Caki2 (cell line): ENCODE measurements at places on chromosomes 12 and 14.
A peak's percentile ranks its signal among the peaks of the same experiment; 100 is the strongest.

DNA sequence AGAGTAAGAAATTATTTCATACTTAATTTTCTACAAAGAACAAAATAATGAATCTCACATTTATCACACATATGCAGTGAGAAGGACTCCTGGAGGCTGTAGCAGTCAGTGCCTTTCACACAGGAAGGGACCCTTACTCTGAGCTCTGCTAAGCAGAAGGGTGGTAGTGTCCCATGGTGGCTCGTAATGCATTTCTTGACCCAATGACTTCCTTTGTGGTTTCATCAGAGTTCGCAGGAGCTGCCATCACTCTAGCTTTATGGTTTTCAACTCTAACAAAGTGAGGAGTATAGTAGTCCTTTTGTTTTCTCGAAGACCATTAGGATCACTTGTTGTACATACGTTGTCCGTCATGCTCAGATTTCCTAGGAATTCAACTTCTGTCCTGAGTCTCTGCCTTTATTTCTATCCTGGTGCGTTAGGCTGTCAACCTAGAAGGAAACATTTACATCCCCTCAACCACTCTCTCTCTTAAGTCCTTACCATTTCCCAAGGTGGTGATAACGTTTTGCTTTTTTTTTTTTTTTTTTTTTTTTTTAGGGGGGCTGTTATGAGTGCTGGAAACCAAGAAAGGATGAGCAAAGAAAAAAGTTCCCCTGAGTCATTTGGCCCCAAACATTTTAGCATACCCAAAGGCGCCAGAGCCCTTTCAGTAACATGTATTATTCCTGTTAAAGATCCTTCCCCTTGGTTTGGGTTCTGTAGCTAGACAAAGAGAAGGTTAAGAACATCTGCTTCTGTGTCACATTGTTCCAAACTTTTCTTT lies 37.2 kb downstream of the GABARAPL1 start:
- DNase-seq = no peak

- DNase-seq = no peak
Observed at GRCh38 chr14:99247772-99248171, 24.2 kb downstream of the BCL11B start.

GRCh38 chr12:97075934-97076630 lies 169.0 kb downstream of the NEDD1 start:
- DNase-seq = no peak

GRCh38 chr12:29164477-29165393 lies 15.7 kb downstream of the FAR2 start:
- DNase-seq = peak; percentile 12

GRCh38 chr12:132375747-132376463 lies 46.5 kb upstream of the GALNT9 start:
- DNase-seq = no peak

- DNase-seq = no peak
Observed at GRCh38 chr14:87097015-87097414, 896.0 kb downstream of the GALC start.

DNA sequence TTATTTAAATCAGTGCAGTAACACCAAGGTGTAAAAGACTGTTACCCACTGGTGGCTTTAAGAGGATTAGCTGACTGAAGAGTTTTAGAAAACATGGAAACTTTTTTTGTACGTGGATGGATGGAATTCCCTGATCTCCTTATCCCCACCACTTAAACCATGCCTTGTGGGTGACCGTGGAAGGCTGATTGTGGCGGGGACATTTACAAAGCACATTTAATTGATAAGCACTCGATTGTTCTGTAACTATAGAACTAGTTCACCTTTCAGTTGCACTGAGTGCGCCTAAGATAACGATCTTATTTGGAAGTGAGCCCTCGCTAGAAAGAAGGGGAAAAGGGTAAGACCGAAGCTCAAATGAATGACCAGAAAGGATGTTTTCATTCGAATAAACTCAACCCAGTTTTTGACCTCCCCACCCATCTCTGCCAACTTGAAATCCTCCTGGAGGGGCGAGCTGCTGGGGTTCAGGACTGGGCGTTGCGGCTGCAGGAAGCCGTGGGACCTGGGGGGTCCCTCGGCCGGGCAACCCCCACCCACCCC lies 688 bp upstream of the RASSF3 start:
- DNase-seq = peak; percentile 69

GRCh38 chr12:49232940-49233841 lies 31.7 kb upstream of the TUBA1C start:
- no peak for DNase-seq

- no peak for DNase-seq
Observed at GRCh38 chr14:95190857-95191256, 33.5 kb upstream of the DICER1 start.

DNA sequence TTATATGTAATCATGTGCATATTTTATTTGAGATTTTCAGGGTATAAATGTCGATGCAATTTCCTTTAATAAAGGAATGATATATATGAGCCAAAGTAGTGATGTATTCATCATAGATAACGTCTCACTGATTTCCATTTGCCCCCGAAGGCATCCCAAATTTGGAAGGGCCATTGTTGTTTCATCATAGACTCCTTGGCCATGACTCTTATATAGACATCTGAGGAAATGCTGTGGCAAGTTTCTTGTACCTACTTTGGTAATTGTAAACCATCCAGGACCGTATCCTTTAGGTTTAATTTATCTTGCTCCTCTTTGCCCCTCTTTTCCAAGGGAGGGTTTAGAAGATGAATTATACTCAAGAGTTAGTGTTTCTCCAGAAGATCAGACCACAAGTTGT lies 84.7 kb downstream of the SAMD4A start:
- DNase-seq = no peak

GRCh38 chr14:45112896-45113781 lies 21.1 kb downstream of the FKBP3 start:
- no peak for DNase-seq

DNA sequence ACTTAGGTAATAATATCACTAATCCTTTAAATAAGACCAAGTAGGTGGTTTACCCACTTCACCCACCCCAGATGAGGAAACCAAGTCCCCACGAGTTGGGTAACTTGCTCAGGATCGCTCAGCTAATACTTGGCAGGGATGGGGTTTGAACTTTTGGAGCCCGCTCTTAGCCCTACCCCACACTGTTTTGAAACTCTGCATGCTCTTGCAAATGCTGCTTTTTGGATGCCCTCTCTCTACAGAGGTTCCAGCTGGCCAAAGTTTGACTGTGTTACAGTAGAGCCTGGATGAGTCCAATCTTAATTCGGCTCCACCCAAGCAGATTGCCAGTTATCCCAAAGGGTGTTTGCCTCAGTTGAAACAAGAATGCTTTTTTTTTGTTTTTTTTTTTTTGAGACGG lies 6.8 kb downstream of the PLEKHG3 start:
- DNase-seq = no peak

DNA sequence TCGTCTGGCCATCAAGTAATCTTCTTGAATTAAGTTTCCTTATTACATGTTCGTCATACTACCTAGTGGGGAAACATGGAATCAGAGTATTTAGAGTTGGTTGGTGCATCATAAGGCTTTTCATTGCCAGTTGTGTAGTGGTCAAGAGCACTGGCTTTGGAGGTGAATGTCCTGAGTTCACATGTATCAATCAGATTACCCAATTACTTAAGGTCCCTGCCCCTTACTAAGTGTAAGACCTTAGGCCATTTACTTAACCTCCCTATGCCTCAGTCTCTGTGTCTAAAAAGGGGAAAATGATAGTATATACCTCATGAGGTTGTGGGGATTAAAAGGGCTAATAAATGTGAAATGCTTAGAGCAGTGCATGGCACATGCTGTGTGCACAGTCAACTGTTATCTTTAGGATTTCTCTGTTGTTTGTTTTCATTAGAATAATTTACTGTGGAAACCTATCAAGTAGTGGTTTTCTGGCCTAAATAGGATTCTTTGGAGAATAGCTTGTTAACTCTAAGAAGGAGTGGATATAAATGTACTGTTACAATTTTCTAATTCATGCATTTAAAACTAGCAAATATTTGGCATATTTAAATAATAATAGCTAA lies 27.0 kb downstream of the MSRB3 start:
- no peak for DNase-seq

GRCh38 chr14:45686771-45687170 lies 433.8 kb upstream of the MIS18BP1 start:
- no peak for DNase-seq

DNA sequence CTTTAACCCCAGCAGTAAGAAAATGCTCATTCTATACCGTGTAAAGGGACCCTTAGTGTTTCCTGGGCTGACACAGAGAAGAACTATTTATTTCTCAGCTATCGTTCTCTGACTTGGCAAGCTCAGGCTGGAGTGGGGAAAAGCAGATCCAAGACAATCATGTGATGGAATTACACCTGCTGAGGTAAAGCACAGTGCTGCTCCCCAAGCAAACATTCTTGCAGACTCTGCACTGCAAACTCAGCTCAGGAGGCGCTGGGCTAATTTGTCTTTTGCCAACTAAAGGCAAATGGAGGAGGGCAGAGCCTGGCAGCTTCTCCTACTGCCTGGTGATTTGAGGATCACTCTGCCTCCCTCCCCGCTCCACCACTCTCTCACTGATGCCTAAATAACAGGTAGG lies 57.8 kb upstream of the FUT8 start:
- no peak for DNase-seq

DNA sequence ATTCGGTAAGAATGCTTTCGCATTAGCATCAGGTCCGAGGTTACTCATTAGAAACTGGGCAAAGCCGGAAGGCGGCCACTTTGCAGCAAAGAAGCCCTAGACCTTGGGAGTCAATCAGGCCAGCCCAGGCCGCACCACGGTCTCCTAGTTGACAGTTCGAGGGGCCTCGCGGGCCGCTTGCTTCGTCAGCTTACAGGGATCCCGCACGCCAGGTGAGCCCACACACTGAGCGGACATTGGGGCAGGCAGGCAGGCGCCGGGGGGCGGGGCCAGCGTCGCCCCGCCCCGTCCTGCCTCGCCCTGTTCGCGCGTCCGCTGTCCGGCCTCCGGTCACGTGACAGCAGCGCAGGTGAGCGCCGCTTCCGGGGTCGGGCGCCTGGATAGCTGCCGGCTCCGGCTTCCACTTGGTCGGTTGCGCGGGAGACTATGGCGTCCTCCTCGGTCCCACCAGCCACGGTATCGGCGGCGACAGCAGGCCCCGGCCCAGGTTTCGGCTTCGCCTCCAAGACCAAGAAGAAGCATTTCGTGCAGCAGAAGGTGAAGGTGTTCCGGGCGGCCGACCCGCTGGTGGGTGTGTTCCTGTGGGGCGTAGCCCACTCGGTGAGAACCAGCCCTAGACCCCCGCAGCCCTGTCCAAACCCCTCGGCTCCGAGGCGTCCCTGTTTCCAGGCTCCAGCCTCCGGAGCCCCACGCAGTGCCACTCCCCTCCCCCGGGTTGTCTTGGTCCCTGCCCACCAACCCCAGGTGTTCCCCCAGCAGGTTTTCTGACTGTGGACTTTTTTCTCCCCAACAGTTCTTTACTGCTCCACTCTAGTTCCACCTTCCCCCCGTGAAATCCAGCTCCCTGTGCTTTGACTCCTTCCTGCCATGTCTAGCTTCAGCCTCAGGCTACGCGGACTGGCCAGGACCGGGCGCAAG lies at the start of gene PIP4K2C:
TSS of gene PIP4K2C (plus strand) at position 329 of the 918 bp plus-strand sequence. CDS start at position 427, 98 bp downstream.
- peak; percentile 90 for DNase-seq

- no peak for DNase-seq
Observed at GRCh38 chr14:26088275-26088674, 509.6 kb downstream of the NOVA1 start.

DNA sequence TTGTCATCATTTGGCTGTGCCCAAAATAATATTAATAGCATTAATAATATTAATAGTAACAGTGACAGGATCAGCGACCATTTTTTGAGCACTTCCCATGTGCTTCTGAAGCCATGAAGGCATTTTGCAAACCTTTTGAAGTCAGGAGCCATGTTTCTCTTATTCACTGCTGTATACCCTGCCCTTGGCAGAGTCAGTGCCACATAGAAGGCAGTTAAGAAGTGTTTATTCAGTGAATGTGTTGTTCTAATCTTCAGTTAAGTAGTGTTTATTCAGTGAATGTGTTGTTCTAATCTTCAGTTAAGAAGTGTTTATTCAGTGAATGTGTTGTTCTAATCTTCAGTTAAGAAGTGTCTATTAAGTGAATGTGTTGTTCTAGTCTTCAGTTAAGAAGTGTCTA lies 319.7 kb upstream of the NAV3 start:
- no peak for DNase-seq

GRCh38 chr14:68959035-68959434 lies 20.1 kb downstream of the ACTN1 start:
- no peak for DNase-seq

DNA sequence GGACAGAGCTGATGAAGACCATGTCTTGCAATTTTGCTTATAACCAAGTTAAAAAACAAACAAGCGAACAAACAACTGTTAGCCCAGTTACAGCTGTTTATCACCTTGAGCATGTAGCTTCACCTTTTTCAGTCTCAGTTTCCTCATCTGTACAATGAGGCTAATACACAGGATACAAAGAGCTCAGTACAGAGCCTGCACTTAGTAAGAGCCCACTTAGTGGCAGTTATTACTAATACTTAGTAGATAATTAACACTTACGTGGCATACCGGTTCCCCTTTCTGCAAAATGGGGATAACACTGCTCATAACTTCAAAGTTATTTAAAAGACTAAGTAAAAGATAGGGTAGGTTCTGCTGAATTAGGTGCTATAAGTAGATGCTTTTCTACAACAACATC lies 228.0 kb downstream of the MON2 start:
- no peak for DNase-seq

- DNase-seq = no peak
Observed at GRCh38 chr12:84069699-84070098, 842.9 kb downstream of the SLC6A15 start.

DNA sequence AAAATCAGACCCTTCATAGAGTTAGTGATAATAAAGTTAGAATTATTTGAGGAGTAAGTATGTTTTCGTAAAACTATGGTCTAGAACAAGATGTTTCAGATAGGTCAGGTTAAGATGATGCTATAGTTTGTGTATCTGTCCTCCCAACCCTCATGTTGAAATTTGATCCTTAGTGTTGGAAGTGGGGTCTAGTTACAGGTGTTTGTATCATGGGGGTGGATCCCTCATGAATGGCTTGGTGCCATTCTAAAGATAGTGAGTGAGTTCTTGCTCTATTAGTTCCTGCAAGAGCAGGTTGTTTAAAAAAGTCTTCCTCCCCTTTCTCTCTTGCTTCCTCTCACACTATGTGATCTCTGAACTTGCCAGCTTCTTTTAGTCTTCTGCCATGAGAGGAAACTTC lies 707.3 kb upstream of the FOXG1 start:
- DNase-seq = no peak

DNA sequence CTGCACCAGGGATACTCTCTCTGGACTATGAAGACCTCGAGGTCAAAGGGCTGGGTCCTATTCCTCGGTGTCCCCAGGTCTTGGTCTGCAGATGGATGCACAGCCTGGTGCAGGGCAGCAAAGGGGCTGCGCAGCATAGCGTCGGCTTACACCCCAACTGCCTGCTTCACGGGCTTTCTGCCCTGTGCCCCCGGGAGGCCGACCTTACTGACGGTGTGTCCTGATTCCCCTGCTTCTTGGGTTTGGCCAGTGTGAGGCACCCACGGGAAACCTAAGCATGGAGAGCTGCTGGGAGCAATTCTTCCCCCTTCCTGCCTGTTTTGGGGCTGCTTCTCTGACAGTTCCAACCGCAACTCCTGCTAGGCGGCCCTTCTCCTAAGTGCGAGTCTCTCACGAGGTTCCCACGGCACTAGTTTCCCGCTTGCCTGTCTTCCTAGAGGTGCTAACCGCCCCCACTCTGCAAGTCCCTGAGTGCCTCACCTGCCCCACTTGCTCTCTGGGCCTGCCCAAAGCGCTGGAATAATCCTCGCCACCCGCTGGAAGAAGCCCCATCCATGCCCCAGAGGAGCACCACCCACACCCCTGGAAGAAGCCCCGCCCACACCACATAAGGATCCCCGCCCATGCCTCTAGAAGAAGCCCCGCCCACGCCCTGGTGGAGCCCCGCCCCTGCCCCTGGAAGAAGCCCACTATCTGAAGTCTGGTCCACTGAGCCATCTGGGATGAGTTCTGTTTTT lies 54.0 kb downstream of the PRIMA1 start:
- no peak for DNase-seq

- no peak for DNase-seq
Observed at GRCh38 chr14:22338917-22339715, 249.9 kb downstream of the DAD1 start.
